ENCODE measurements at places on chromosomes 7 and 10.

GRCh38 chr10:16423599-16423998 lies 13.2 kb upstream of the PTER start:
- no peak for DNase-seq

DNA sequence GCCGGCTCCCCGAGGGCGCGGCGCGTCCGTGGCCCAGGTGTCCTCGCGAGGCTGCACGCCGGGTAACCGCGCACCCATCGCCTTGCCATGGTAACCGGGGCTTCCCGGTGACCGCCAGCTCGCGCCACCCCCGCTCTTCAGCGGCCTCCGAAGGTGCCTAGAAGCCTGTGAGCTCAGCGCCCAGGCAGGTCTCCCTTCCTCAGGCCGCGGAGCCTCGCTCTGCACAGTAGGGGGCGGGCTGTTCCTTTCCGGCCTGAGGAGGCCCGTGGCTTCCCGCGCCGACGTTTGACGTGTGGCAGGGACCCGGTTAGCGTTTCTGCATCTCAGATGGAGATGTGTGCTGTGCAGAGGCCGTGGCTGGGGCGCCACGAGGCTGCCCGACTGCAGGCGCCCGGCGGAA lies 117.1 kb downstream of the DYNC2I1 start:
- peak; percentile 35 for DNase-seq

GRCh38 chr7:44313016-44313415 lies 12.4 kb downstream of the CAMK2B start:
- no peak for DNase-seq

GRCh38 chr10:62297857-62298256 lies 29.2 kb upstream of the RTKN2 start:
- no peak for DNase-seq

GRCh38 chr10:28991333-28992270 lies 297.3 kb upstream of the LYZL1 start:
- no peak for DNase-seq

DNA sequence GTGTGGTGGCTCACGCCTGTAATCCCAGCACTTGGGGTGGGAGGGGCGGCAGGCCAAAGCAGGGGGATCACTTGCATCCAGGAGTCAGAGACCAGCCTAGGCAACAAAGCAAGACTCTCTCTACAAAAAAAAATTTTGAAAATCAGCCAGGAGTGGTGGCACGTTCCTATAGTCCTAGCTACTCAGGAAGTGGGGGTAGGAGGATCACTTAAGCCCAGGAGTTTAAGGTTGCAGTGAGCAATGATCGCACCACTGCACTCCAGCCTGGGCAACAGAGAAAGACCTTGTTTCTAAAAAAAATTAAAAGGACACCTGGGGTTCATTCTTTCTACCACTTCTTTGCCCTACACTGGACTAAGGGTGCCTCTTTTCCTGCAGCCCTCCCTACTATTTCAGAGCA lies 15.1 kb downstream of the WAPL start:
- no peak for DNase-seq

GRCh38 chr7:101792051-101792681 lies 25.3 kb upstream of the CUX1 start:
- DNase-seq: no peak

GRCh38 chr10:72310636-72311035 lies 36.9 kb downstream of the DDIT4 start:
- DNase-seq: no peak

DNA sequence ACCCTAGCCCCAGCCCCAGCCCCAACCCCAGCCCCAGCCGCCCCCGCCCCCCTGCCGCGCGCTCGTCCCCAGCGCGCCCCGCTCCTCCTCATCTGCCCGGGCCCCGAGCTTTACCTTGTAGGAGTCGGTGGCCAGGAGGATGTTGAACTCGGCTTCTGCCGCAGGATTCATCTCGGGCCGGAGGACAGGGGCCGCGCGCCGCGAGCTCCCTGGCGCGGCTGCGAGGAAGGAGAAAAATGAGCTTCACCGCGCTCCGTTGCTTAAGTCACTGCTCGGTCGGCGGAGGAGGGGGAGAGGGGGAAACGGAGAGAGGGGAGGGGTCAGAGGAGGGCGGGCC lies at the start of gene NAMPT:
NAMPT (minus strand) TSS at position 270 of the 337 bp plus-strand sequence; CDS start at position 171, 99 bp downstream.
- DNase-seq: no peak

DNA sequence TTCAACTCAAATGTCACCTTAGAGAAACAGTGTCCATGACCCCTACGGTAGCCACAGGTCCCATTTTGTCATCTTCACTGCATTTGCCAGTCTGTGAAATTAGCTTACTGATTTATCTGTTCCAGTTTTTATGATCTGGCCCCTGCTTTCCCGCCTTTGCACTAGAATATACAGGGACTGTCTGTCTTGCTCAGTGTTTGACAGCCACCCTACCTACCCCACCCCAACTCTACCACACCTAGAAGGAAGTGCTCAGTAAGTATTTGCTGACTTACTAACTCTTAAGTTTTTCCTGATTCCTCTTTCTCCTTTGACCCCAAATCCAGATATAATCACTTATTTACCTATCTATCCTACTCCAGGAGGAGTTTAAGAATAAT lies 49.5 kb downstream of the CREB3L2 start:
- DNase-seq: no peak

- no peak for DNase-seq
These were observed 1344.9 kb downstream of the GATA3 start for GRCh38 chr10:9399275-9399983.

- DNase-seq: no peak
These were observed 52.3 kb upstream of the ARMC3 start for GRCh38 chr10:22875581-22875980.

DNA sequence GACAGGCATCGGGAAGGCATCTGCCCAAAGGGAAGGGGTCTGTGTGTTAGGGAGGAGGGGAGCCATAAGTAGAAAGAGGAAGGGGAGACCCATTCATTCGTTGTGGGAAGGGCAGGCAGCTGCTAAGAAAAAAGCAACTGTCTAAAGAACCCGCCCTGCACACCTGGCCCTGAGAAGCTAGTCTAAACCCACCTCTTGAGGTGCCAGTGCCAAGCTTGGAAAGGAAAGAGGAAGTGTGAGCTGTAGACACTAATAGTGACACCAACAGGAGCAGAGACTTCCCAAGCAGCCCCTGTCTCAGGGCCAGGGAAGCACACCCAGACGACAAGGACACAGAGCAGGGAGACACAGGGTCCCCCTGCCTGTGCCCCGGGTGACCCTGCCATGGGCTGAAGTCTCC lies 40.8 kb upstream of the PRSS58 start:
- no peak for DNase-seq

- DNase-seq: no peak
These were observed 49.1 kb downstream of the KIF20B start for GRCh38 chr10:89750441-89750840.

DNA sequence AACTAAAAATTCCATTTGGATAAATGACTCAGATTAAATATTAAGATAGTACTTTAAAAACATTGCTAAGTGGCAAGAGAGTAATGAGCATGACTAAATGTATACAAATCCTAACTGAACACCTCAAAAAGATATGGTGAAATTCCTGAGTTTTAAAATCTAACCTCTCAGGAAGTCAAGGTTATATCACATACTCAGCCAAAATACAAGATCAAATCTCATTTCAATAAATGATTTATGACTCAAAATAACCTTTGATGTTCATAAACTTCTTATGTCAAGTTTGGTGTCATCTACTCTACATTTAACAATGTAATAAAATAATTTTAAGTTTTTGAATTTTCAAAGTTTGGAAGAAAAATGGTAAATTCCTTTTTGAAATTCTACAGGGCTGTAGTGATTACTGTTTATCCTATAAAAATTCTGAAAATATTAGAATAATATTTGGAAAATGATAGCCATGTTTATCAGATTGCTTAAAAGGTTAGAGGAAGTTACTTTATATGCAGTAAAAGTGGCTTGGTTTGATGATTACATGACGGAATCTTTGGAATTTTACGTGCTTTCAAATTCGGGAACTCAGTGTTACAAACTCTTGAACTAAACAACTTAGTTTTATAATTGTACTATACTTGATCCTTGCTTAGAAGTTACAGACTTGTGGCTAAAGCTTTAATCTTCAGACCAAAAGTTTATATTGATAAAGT lies 43.7 kb downstream of the ASZ1 start:
- DNase-seq: no peak

- DNase-seq: no peak
These were observed 232.1 kb upstream of the LYZL1 start for GRCh38 chr10:29056729-29057128.

GRCh38 chr7:133805426-133805825 lies 321.7 kb upstream of the LRGUK start:
- DNase-seq: no peak

DNA sequence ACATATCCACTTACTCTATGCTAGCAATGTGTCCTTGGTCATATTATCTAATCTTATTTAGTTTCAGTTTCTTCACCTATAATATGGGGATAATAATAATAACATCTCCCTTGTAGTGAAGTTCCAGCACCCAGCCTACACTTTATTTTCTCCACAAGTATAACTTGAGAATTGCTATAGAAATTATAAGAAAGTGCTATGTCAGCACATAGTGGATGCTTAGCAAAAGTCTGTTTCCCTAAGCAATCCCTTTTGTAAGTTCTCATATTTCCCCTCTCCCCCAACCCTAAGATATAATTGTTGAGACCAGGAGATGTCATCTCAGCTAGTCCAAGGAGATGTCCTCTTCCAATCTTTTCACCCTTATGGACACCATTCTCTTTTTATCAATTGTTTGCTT lies 5.8 kb upstream of the TRUB1 start:
- no peak for DNase-seq
